SHP77 treated with DMSO at 0.1 percent for 48 hours (cell line): ENCODE measurements at places on chromosomes 13 and 19.
A peak's percentile ranks its signal among the peaks of the same experiment; 100 is the strongest.

DNA sequence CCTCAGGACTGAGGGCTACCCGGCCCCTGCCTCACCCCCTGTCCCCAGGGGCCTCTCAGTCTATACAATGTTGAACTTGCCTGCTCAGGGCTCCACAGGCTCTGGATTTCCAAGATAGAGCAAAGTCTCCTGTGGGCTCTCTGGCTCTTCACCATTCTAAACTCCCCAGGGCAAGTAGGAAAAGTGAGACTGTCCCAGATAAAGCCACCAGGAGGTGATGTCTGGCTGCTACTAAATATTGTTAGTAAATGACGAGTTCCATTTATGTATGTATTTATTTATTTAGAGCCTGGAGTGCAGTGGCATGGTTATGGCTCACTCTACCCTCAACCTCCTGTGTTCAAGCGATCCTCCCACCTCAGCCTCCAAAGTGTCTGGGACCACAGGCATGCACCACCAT, 73.6 kb upstream of the SIAH3 start:
- DNase-seq, result no peak

- DNase-seq, result no peak
These were observed 34.9 kb downstream of the STARD13 start for GRCh38 chr13:33250609-33251008.

GRCh38 chr13:98273824-98274742, 97.0 kb upstream of the RNF113B start:
- no peak for DNase-seq

DNA sequence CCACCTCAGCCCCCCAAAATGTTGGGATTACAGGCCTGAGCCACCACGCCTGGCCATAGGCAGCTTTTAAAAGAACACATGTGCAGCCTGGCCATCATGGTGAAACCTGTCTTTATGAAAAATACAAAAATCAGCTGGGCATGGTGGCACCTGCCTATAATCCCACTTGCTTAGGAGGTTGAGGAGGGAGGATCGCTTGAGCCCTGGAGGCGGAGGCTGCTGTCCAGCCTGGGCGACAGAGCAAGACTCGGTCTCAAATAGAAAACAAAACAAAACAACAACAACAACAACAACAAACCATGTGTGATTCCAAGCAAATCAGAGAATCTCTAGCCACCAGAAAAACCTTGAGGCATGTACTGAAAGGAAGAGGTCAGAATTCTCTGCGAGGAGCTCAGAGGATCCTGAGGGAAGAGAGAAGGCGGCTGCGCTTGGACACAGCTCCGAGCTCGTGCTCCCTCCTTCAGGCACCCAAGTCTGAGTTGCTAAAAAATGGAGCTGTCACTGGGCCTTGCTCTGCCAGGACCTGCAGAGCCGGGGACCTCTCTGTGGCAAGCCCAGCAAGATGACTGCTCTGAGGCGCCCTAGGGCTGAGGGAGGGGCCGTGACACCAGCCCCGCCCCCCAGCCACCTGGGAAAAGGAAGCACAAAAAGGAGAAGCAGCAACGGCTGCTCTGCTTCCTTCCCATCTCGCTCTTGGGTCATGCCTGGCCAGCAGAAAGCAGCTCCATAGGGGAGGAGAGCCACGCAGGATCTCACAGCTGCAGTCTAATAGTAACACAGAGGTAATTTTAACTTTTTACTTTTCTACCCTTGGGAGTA, at the start of gene ARL11:
Gene ARL11, plus strand, starts transcription at position 677 of the 822 bp plus-strand sequence. CDS start 1,941 bp downstream, outside the sequence.
- DNase-seq, result no peak

DNA sequence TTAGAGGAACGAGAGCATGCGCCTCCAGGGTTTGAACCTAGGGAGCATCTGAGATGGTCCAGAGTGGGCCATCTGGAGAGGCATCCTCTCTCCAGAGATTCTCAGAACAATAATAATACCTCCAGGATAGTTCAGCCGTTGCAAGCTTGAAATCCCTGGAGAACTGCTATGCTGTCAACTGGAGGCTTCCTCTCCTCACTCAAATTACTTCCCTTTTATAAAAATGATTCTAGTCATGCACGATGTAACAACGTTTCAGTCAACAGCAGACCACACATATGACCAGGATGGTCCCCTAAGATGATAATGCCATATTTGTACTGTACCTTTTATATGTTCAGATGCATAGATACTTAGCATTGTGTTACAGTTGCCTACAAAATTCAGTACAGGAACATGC, 108.7 kb downstream of the SHISA2 start:
- no peak for DNase-seq

DNA sequence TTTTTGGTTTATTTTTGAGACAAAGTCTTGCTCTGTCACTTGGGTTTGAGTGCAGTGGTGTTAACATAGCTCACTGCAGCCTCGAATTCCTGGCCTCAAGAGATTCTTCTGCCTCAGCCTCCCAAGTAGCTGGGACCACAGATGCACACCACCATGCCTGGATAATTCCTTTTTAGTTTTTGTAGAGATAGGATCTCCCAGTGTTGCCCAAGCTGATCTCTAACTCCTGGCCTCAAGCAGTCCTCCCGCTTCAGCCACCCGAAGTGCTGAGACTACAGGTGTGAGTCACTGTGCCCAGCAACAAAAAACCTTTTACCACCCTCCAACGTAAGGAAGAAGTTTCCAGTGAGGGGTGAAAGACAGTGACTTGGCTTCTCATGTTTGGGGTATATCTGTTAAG, 81.1 kb upstream of the TSHZ3 start:
- no peak for DNase-seq

DNA sequence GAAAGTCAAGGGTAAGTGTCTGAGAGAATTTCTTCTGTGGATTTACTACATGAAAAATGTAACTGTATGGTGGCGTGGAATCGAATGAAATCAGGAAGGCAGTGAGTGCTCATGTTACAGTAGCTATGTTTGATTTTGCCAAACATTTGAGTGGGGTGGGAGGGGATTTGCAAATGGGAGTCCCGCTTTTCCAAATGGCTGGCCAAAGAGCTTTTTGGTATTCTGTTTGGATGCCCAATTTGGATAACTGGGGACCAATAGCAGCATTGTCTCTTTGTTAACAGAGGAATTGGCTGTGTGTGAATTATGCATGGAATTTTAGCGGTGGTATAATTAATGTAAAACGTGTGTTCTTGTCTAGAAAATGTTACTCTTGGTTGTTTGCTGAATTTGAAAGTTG, 17.8 kb downstream of the HNRNPM start:
- DNase-seq, result no peak

DNA sequence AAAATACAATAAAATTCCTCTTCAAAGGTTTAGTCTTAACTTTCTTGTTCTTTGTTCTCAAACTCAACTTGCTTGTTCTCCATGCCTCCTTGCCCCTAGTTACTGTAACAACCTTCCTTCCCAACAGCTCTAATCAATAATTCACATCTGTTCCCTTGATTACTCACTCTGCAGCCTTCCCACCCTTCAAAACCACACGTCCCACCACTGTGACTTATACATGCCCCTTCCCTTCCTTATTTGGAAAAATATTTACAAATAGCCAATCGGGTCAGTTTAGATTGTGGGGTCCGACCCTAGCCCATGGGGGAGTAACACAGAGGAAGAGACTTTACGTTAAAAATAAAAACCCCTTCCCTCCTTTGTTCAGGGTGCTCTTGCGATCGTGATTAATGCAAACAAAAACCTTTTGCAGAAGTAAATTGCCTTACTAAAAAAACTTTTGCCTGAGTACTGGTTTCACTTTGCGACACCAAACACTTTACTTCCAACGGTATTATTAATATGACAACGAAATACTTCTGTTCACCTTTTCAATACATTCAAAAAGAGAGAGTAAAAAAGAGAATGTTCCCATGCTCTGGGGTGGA, 512 bp upstream of the ZNF93 start:
- DNase-seq, result no peak

DNA sequence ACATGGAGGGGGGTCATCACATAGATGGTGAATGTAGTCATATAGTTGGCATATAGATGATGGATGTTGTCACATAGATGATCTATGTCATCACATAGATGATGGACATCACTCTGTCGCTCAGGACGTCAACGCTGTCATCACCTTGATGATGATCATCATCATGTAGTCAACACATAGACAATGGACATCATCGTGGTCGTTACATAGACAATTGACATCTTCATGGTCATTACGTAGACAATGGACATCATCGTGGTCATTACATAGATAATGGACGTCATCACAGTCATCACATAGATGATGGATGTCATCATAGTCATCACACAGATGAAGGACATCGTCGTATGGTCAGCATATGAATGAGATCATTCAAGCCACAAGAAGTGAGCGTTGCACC, 28.6 kb upstream of the SLC15A1 start:
- DNase-seq, result no peak

DNA sequence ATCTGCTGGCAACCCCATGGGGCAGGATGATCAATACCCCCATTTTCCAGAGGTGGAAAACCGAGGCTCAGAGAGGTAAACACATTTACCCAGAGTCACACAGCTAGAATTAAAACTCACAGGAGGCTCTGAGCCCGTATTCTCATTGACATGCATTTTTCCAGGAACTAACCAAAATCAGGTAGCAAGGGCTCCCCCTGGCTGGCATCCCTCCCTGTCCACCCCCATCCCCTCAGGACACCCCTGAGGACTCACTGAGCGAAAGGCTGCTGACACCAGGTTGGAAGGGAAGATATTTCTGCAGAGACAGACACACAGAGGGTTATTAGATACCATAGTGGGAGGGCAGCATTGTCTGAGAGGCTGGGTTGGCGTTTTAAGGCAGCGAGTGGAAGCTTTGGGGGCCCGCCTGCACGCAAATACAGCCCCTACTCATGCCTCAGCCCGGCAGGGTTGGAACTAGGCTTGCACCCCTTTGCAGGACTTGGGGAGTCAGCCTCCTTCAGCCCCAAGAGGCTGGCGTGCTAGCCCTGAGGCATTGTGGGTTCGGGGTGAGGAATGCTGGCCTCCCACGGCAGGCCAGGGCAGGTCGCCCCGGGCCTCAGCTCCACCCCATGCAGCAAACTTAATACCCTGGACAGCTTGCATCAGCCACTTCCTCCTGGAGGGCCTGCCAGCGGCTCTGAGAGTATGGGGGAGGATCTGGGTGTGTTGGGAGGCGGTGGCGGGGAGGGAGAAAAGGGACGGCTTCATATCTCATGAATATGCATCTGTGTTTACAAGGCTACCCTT, 3.9 kb downstream of the SLC1A5 start:
- peak; percentile 25 for DNase-seq

DNA sequence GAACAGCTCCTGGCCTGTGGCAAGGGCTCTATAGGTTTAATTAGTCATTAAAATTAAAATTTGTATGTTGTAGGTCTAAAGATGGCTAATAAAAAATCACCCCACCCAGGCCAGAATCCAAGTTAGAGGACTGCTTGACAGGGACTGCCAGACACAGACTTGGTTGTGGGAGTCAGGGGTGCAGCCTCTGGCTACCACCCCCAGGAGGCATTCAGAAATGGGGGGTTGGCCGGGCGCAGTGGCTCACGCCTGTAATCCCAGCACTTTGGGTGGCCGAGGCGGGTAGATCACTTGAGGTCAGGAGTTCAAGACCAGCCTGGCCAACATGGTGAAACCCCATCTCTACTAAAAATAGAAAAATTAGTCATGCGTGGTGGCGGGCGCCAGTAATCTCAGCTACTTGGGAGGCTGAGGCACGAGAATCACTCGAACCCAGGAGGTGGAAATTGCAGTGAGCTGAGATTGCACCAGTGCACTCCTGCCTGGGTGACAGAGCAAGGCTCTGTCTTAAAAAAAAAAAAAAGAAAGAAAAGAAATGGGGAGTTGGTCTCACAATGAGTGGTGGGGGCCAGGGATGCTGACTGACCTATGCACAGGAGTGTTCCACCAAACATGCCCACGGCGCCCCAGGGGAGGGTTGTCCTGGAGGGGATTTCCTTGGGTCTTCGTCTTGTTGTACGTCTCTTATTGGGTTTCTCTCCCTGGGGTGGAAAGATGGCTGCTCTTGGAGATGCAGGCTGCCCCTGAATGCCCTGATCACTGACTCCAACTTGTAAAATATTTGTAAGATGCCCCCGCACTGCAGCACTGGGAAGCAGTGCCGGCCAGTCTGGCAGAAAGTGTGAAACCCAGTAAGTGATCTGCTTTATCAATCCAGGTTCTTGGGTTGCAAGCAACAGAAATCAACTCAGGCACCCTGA, 68.8 kb downstream of the SIPA1L3 start:
- DNase-seq, result no peak

DNA sequence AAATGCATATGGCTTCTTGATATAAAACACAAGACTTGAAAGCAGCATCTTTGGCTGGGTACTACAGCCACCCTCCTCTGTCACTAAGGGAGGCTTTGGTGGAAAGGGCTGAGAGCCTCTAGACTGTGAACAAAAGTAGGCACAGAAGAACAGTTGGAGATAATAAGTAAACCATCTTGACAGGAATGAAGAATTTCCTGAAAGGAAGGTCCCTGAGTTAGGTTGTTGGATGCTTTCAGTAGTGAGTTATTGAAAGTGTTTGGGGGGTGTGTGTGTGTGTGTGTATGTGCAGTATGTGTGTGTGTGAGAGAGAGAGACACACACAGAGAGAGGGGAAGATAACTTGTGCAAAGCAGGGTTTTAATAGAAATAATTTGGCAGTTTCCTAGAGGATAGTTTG, 38.2 kb downstream of the ALOX5AP start:
- no peak for DNase-seq

- no peak for DNase-seq
These were observed 498.0 kb downstream of the DIAPH3 start for GRCh38 chr13:59665732-59666131.

GRCh38 chr19:13951799-13952153, 533 bp upstream of the DCAF15 start:
- DNase-seq, result peak; percentile 63

GRCh38 chr13:36718686-36719085, 44.9 kb downstream of the SERTM1 start:
- DNase-seq, result no peak

GRCh38 chr13:99027260-99027659, 49.4 kb upstream of the DOCK9 start:
- no peak for DNase-seq

GRCh38 chr19:47018923-47019322, 714 bp upstream of the NPAS1 start:
- no peak for DNase-seq

- DNase-seq, result no peak
These were observed 128.5 kb upstream of the EDNRB start for GRCh38 chr13:78047151-78047550.

GRCh38 chr19:15287496-15287895, 44.8 kb downstream of the BRD4 start:
- DNase-seq, result no peak

DNA sequence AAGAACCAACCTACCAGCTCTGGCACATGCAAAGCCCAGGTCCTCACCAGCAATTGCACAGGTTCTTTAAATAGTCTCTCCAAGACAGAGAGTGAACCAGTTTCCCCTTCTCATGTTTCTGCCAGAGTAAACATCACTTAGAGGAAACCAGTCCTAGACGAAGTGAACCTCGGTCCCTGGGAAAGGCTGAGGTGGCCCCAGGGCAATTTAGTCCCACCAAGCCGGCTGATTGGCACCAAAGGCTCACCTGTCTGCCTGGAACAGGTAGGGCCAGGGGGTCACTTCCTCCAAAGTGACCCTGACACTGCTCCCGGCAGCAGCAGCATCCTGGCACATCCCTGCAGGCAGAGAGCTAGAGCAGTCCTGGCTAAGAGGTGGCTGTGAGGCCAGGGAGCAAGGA, 122.9 kb upstream of the ZNF507 start:
- no peak for DNase-seq

- peak; percentile 40 for DNase-seq
These were observed 30.2 kb downstream of the CYP2F1 start for GRCh38 chr19:41144403-41144802.

- no peak for DNase-seq
These were observed 605.8 kb downstream of the UQCRFS1 start for GRCh38 chr19:28607066-28607583.
